Smooth muscle cell of bladder (primary cell): ENCODE measurements at places on chromosomes 6 and 20. TPM values are rescaled to one million over a fixed set of nuclear protein-coding genes. Genes with fewer than 3 reads are reported as not detected.

SLC32A1 gene
- total RNA-seq: not detected in 2 replicates

GJA10 gene
- total RNA-seq: not detected in 2 replicates

SEC63 gene
- 20.1 and 24.7 TPM in 2 replicates for total RNA-seq

SIRPD gene
- not detected in 2 replicates for total RNA-seq

KATNA1 gene
- total RNA-seq: 31.6 and 38.4 TPM in 2 replicates

EYS gene
- total RNA-seq: 0.14 and 0.28 TPM in 2 replicates

BHLHE23 gene
- not detected in 2 replicates for total RNA-seq

NELFE gene
- total RNA-seq: 87.3 and 111 TPM in 2 replicates

TNNC2 gene
- total RNA-seq: 1.00 and 1.1 TPM in 2 replicates

PTK6 gene
- under 0.01 and 0.09 TPM in 2 replicates for total RNA-seq

GCNT2 gene
- total RNA-seq: under 0.01 TPM in 1 of 2 replicates, not detected in the other

BMP2 gene
- total RNA-seq: 7.6 and 8.8 TPM in 2 replicates

PKIB gene
- total RNA-seq: 1.1 and 26.0 TPM in 2 replicates

TP53TG5 gene
- under 0.01 TPM in 1 of 2 replicates, not detected in the other for total RNA-seq

C20orf204 gene
- 0.57 and 0.92 TPM in 2 replicates for total RNA-seq

LY6G6F gene
- total RNA-seq: not detected in 2 replicates

SLC44A4 gene
- total RNA-seq: not detected in 2 replicates

SEC23B gene
- 46.4 and 49.6 TPM in 2 replicates for total RNA-seq

PNPLA1 gene
- under 0.01 TPM in 1 of 2 replicates, not detected in the other for total RNA-seq

RIN2 gene
- total RNA-seq: 48.9 and 57.3 TPM in 2 replicates

POU3F2 gene
- not detected in 2 replicates for total RNA-seq

CFAP61 gene
- total RNA-seq: under 0.01 TPM in 1 of 2 replicates, not detected in the other

CDH22 gene
- total RNA-seq: not detected in 2 replicates

TMEM217 gene
- total RNA-seq: 1.9 and 4.0 TPM in 2 replicates

COL19A1 gene
- 0.28 TPM in 2 replicates for total RNA-seq

ERVFRD-1 gene
- total RNA-seq: not detected in 2 replicates

ENPP1 gene
- total RNA-seq: 4.7 and 8.7 TPM in 2 replicates

DCBLD1 gene
- total RNA-seq: 50.5 and 68.6 TPM in 2 replicates

CST2 gene
- 0.55 and 0.71 TPM in 2 replicates for total RNA-seq

MCHR2 gene
- not detected in 2 replicates for total RNA-seq

CAGE1 gene
- 0.09 and 0.14 TPM in 2 replicates for total RNA-seq
